HFF-Myc (cell line): ENCODE measurements at places on chromosomes 6 and 20.
A peak's percentile ranks its signal among the peaks of the same experiment; 100 is the strongest.

- DNase-seq: no peak
These were observed 129.1 kb upstream of the DOK5 start for GRCh38 chr20:54346276-54346675.

DNA sequence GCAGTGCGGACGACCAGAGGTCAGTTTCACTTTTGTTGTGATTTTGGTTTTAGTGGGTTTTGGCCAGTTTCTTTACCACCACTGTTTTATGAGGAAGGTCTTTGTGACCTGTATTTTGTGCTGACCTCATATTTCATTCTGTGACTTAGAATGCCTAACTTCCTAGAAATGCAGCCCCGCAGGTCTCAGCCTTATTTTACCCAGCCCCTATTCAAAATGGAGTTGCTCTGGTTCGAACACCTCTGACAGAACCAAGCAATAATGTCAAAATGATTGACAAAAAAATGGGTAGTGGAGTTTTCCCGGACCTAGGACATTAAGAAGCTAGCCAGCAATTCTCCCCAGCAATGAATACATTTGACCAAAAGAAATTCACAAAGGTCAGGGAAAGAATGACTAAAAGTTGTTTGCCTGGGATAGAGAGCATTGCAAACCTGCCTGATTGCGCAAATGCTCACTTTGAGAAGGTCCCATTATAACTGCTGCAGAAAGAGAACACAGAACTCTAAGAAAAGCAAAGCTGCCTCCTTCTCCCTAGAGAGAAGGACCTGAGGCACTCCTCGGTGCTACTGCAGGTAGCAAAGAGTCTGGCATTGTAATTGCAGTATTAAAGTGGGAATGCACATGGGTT is 288.8 kb downstream of the ADGB start:
- no peak for DNase-seq

GRCh38 chr20:57848282-57848681 is 138.5 kb upstream of the PMEPA1 start:
- DNase-seq: no peak

DNA sequence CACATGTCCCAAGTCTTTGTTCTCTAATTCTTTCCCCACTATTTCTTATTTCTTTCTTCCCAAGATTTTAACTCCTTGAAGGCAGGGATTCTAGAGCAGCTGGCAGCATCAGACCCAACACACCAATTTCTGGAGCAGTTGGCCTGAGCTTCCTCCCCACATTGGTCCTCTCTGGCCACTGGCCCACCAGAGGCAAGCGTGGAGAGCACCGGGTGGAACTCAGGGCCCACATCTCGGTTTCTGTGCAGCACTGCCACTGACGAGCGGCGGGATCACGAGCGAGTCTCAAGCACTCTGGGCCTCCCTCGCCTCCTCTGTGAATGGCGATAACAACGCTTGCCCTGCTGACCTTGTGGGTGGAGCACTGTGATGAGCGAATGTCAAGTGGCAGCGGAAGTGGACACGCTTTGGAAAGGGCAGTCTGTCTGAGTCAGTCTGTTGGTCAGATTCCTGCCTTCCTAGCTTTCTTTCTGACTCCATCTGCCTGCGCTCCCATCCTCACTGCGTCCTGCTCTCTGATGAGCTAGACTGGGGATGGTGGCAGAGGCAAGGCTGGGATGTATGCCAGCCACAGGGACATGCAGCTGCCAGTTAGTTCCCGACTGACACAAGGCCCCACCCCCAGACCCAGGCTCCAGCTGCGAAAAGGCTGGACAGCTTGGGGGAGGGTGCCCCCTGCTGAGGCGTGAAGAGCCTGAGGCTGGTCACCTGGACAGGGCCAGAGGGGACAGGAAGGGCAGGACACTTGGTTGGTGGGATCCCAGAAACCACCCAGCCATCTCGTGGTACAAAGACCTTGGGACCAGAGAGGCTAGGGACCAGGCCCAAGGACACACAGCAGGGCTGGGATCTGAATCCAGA is 4.5 kb upstream of the SPDEF start:
- peak; percentile 10 for DNase-seq

- no peak for DNase-seq
These were observed 109.8 kb upstream of the MAN1A1 start for GRCh38 chr6:119459207-119459974.

DNA sequence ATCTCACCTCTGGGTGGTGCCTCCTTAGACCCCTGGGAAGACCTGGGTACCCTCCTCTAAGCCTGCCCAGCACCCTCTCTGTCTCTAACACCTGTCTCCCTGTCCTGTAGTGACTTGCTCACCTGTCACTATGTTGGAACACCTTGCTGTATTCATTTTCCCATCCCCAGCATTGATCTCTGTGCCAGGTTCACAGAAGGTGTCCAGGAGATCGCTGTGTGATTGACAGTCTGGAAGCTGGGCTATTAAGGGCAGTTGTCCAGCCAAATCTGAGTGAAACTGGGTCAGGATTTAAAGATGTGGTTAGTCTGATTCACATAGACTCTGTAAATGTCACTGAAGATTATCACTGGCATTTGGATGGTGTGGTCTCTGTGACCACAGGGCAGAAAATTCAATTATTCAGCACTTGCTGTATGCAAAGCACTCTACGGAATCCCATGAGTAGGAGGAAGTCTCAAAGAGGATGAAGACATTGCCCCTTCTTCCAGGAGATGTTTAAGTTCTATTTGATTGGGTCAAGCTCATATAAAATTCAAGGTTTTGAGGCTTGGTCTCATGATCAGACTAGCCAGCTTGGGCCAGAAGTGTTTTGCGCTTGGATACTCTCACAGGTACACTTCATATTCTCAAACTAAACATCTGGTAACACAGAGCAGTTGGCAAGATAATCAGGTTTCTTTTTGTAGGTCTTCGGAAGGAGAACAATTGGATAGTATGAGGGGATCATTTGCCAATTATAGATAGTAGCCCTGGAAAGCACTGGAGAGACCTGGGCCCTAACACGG is 57.8 kb upstream of the TAGAP start:
- DNase-seq: no peak

DNA sequence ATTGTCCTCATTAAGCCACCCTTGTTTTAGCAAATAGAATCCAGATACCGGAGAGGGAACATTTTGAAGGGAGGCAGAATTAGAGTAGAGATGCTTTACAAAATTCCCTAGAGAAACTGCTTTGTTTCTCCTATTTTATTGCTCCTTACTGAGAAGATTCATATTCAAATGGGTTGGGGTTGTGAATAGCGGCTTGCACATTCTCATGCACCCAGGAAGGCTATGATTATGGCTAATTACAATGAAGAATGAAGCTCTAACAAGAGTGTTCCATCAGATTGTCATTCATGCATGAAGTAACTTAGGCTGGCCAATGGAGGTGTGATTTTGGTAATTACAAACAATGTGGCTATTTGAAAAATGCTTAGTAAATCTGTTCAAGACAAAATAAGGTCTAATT is 129.6 kb downstream of the PACRG start:
- DNase-seq: no peak

DNA sequence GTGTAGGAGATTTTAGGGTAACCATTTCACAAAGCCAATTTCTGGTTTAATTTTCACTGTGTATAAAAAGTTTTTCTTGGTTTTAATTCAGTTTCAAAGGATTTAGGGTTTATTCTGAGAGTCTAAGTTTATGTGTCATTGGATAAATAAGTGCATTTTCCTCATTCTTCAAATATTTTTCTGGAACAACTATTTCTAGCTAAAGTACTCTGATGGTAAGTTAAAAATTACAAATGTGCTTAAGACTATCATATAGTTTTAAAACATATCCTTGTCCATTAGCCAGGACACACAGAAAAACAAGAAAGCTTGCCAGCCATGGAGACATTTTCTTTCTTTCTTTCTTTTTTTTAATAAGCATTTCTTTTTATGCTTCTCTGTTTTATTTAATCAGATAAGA is 333.0 kb downstream of the RFPL4B start:
- no peak for DNase-seq

GRCh38 chr6:117272032-117272866 is 6.9 kb downstream of the VGLL2 start:
- no peak for DNase-seq

- no peak for DNase-seq
These were observed 123.1 kb downstream of the HIVEP2 start for GRCh38 chr6:142821860-142822259.

GRCh38 chr6:9437836-9438235 is 977.0 kb downstream of the TFAP2A start:
- DNase-seq: no peak

DNA sequence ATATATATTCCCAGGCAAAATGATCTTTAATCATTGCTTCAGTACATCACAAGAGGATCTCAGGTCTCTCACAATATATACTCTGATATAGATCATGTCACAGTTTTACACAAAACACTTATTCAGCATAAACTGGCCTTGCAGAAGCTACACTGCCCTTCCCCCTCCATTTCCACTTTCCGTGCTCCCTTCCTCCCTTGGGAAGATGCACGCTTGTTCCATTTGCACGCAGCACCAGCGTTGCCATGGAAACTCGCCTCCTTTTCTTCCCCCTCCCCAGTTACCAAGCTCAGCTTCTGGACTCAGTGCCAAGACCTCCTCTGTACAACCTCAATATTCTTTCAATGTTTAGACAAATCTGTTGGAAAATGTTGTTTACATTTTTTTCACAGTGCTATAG is 154.6 kb downstream of the RFPL4B start:
- no peak for DNase-seq

GRCh38 chr6:80468398-80468797 is 361.9 kb downstream of the BCKDHB start:
- DNase-seq: no peak

DNA sequence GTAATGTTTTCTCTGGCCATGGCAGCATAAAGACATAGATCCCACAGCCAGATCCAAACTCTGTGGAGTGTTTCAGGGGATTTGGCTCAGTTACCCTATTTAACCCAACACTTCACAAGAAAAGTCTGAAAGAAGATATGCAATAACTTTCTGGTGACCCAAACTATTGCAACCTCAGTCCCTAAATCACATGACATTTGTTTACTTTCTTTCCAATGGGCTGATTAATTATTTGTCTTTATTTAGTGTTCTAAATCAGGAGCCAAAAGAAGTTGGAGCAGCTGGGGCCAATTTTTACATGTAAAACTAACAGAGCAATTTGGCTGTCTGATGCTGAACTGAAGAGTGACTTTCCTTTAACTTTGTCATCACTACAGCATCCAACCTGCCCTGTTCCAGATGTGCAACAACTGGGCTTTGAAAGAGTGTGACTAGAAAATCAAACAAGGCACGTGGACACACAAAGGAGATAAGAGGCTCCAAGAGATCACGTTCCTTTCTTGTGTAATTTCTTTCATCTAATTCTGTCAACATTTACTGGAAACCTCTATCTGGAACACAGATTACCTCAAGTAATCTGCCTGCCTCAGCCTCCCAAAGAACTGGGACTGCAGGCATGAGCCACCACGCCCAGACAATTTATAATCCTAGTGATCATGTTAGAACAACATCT is 90.8 kb downstream of the TRMT11 start:
- no peak for DNase-seq

GRCh38 chr6:133242637-133243585 is 1.8 kb downstream of the EYA4 start:
- DNase-seq: no peak

DNA sequence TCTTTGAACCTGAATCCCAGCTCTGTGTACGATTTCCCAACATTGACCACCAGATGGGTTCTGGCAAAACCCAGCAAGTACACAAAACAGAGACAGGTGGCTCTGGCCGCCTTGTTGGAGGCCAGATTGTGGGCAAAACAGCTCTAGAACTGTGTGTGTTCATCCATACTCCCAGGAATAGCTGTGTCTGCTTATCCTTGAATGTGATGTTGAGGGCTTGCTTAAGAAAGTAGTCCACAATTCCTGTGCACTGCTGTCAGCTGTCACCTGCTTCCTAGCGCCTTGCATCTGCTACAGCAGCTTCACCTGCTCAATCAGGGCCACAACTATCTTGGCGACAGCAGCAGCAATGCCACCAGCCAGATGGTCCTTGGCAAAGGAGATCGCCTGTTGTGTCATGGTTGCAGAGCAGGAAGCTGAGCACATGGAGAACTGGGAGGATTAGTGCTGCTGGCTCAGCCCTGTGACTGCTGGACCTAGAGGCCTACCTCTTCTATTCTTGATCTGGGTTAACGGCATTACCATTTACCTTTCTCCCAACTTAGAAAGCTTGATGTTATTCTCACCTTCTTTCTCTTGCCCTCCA is 3.7 kb upstream of the SMAP1 start:
- no peak for DNase-seq

- DNase-seq: no peak
These were observed 11.0 kb downstream of the OTOR start for GRCh38 chr20:16759181-16759563.

DNA sequence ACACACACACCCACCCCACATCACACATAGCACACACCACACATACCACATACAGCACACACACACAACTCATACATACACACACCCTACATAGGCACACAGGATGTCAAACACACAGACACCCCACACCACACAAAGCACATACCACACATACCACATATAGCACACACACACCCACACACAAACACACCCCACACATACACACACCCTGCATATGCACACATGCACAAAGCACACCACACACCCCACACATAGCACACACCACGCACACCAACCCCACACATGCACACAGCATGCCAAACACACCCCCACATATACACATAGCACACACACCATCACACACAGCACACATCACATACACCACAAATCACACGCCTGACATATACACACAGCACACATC is 79.1 kb downstream of the RAMACL start:
- no peak for DNase-seq

DNA sequence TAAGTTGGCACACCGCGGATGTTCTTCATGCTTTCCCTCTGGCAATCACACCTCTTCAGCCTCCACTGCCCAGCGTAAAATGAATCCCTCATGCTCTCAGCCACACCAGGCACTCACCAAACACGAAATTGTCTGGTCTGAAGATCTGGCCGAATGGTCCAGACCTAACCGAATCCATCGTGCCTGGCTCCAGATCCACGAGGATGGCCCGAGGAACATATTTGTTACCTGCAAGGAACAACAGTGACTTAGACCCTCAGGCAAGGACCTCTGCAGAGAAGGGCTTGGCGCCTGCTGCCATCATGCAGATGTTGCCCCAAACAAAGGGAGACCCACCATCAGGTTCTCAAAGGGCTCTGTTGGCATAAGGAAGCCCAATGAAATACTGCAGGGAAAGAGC is 1.4 kb downstream of the TUBB2B start:
- DNase-seq: no peak

DNA sequence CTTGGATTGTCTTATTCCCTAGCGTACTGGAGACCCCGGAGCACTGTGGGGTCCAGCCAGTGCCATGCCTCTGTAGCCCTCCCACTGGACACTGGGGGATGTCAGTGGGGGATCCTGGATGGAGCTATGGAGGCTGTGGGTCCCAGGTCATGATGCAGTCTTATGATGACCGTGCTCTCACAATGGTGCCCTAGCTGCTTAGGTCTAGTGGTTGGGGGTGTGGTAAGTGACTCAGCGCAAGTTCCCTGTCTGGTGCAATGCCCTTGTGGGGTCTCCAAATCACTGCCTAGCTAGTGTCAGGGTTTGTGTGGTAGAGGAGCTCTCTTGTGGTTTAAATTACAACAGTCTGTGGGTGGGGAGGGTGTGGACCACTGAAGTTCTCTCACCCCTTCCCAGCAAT is 135.4 kb downstream of the CDC5L start:
- no peak for DNase-seq

GRCh38 chr6:155250701-155251381 is 13.0 kb upstream of the CLDN20 start:
- DNase-seq: no peak

GRCh38 chr20:34891166-34892062 is 15.0 kb downstream of the ACSS2 start:
- no peak for DNase-seq

GRCh38 chr6:146860583-146860982 is 261.8 kb downstream of the ADGB start:
- no peak for DNase-seq
